ENCODE measurements at places on chromosomes 1 and 21.
A peak's percentile ranks its signal among the peaks of the same experiment; 100 is the strongest.

DNA sequence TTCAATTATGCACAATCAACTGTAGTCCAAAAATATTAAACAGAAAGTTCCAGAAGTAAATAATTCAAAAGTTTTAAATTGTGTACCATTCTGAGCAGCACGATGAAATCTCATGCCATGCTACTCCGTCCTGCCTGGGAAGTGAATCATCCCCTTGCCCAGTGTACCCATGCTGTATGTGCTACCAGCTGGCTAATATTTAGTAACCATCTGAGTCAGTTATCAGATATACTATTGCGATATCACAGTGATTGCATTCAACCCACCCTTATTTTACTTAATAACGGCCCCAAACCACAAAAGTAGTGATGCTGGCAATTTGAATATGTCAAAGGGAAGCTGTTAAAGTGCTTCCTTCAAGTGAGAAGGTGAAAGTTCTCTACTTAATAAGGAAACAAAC, 56.2 kb downstream of the EVI5 start:
- DNase-seq: no peak

- DNase-seq: peak; percentile 41
Observed at GRCh38 chr1:6724517-6725141, 23.0 kb upstream of the DNAJC11 start.

DNA sequence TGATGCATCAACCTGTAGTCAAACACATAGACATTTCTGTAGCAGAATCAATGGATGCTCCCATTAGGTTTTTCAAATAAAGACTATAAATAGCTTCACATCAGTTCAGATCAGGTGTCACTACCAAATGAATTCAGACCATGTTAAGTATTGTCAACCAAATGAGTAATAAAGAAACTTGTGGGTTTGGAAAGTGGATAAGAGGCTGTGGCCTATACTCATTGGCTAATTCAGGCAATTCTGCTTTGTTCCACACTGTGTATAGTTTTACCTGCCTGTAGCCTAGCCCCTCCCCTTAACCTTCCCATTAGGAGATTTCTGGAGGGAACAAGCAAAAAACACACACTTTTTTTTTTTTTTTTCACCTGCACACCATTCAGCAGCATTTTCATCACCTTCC, 321.2 kb downstream of the HLX start:
- DNase-seq: no peak

DNA sequence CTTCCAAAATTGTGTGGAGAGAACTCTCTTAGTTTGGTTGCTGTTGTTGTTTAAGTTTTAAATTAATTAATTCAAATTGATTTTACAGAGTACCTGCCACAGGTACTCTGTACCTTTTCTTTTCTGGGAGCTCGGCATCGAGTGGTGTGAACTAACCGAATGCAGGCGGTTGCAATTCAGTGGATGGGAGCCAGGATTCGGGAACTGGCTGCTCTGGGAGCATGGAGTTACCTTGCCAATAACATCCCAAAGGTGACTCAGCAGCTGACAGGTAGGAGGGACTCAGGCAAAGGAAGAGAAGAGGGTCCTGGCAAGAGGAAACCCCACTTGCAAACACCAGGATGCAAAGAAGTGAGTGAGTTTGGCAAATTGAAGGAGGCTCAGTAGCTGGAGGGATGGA, 24.7 kb upstream of the KANK4 start:
- DNase-seq: no peak

DNA sequence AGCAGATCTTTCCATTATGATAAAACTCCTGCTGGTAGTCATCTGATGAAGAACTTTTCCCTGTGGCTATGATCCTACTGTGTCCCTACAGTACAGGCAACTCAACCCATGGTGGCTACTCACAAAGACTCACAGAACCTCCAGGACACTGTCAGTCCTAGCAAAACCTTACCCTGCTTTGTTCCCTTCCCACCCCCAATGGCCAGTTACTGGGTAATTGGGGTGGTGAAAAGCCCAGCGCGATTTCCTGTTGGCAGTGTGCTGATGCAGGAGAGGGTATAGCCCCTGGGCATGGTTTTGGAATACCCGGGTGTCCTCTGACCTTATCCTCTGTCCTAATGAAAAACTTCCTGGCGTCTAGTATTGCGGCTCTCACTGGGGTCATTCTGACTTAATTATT, 533 bp upstream of the RGL1 start:
- no peak for DNase-seq

GRCh38 chr1:75707191-75707590, 17.3 kb upstream of the ACADM start:
- DNase-seq: no peak

DNA sequence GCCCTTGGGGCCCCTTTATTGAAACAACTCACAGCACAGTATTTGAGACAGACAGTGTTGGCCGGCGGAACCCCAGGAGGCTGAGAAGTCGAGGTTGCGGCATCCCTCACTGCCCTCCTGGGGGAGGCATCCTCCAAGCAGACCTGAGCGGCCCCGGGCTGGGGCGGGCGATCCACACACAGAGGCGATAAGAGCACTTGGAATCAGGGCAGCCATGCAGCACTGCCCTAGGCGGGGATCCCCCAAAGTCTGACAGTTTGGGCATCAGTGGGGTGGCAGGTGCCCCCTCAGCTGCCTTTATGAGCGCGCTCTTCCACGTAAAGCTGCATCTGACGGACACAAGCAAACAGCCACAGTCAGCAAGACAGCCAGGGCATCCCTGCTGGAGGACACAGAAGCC, 6.5 kb downstream of the MAD2L2 start:
- no peak for DNase-seq

- DNase-seq: no peak
Observed at GRCh38 chr1:39262802-39263201, 58.3 kb downstream of the MACF1 start.

- DNase-seq: no peak
Observed at GRCh38 chr1:154842635-154843034, 27.4 kb downstream of the KCNN3 start.

DNA sequence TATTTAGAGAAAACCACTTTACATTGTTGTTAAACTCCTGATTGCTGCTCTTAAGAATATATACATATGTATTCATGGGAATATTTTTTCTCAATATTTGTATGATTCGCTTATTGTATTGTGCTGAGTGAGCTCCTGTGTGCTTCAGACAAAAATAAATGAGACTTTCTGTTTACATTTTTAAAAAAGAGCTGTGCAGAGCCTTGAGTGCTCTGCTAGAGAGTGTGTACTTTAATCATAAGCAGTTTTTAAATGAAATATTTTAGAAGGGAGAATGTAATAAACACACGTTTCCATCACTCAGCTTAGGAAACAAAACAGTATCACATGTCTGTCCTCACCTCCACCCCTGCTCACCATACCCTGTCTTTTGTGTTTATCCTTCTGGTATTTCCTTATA, 9.7 kb downstream of the PTPN14 start:
- no peak for DNase-seq

DNA sequence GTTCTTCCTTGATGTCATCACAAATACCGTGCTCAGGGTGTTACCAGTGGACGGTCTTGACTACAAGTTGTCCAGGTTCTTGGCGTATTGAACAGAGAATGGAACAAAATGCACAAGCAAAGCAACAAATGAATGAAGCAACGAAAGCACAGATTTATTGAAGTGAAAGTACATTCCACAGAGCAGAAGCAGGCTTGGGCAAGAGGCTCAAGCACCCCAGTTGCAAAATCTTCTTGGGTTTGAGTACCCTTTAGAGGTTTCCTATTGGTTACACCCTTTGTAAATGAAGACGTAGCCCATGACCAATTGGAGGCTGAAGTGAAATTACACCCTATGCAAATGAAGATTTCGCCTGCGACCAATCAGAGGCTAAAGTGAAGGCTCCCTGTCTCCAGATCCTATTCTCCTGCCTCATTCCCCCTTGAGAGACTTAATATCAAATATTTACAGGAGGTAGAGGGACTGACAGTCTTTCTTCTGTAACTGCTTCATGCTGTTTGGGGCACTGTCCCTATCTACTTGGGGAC, 38.3 kb downstream of the YY1AP1 start:
- DNase-seq: no peak

DNA sequence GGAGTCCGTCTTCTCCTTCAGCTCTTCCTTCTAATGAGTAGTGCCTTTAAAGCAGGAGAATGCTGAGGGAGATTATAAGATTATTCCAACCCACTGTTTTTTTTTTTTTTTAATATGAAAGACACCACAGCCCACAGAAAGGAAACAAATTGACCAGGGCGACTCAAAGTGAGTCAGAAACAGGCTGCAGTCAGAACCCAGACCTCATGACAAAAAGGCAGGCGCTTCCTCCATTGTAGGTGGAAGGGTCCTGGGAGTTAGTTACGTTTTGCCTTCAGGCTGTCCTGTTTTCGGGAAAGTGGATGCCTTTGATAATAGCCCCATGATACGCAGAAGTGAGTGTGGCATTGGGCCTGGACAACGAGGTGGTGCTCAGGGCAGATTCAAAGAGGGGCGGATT, 21.0 kb downstream of the PLXNA2 start:
- DNase-seq: no peak

DNA sequence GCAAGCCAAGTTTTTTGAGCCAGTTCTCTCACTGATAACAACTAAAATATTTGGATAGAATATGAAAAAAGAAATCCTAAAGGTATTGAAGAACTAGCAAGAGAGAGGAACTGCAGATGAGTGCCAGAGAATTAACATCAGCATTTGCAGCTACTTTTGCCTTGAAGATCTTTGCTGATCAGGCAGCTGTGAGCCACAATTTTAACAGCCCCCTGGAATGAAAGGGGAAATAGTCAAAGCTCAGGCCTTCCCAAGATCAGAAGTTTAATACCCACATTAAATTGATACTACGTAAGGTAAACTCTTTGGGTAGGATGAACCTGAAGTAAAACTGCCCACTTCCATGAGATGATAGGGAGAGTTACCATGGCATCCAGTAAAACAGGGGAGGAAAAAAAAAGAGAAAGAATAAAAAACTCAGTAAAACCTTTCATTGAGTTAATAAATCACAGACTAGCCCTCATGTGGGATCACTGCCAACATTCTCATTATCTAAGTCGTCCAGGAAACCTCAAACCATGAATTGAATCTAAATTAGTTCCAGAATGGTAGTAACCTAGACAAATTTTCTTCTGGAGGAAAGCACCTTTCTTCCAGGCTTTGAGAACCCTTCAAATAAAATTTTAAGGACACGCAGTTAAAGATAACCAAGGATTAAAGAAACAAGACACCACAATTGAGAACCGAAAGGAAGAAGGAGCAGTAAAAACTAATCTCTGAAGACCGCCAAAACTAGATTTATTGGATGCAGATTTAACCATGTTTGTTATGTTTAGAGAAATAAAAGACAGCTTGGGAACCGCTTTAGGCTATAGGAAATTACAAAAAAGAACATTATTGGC, 28.3 kb downstream of the SCP2 start:
- peak; percentile 52 for DNase-seq

DNA sequence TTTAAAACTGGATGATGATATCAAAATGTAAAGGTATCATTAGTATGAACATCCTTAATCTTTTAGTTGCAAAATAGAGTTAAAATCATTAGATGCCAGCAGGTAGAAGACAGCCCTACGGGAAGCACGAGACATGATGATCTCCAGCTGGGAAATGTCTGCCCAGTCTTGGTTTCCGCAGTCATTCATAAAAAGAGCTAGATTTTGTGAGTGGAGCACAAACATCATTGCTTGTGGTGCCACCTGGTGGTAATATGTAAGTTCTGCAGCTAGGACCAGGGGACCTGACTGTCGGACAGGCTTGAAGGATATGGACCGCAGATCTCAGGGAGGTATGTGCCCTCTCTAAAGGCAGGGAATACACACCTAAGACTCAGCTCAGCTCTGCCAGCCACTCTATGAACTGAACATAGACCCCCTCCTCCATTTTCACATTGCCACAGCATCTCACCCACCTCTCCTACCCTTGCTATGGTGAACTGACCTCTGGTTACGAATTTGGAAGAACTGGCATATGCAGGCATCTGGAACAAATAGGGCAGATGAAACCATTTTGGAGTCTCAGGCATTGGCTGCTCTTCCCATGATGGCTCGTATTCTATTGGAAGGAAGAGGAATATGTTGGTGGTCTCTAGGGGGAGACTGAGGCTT, 9.2 kb downstream of the FCMR start:
- DNase-seq: peak; percentile 92

- DNase-seq: no peak
Observed at GRCh38 chr21:35587841-35588380, 472.4 kb downstream of the SETD4 start.

DNA sequence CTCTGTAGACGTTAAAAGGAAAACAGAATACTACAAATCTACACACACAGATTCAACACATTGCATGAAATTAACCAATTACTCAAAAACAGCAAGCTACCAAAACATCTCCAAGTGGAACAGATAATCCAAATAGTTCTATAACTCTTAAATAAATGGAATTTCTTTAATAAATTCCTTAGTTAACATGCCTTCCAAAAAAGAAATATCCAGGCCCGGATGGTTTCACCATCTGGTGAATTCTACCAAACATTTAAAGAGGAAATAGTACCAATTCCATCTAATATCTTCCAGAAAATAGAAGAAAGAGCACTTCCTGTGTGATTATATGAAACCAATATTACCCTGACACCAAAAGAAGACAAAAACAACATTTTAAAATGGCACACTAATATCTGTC, 52.8 kb upstream of the COL6A2 start:
- no peak for DNase-seq

DNA sequence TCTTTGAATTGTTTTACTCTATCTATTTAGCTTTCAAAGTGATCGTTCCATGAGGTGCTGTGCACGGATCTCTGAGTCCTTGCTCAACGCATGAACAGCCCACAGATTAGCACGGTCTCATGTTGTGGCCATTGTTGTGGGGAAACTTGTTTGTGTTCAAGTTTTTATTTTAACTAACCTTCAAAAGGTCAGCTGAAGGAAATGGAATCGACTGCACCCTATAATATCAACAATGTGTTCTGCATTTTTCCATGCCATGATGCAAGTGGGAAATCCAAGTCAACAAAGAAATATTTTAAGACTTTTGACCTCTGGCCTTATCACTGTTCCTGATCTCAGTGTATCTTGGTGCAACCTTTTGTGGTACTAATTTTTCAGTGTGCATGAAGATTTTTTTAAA, 6.1 kb downstream of the SH2D1B start:
- DNase-seq: no peak

- DNase-seq: no peak
Observed at GRCh38 chr1:156487862-156488261, 12.7 kb downstream of the MEF2D start.

- no peak for DNase-seq
Observed at GRCh38 chr1:203447151-203447550, 28.5 kb upstream of the PRELP start.
